ENCODE measurements at places on chromosomes 4 and X.

- DNase-seq: no peak
Observed at GRCh38 chr4:102809691-102810090, 17.7 kb downstream of the UBE2D3 start.

DNA sequence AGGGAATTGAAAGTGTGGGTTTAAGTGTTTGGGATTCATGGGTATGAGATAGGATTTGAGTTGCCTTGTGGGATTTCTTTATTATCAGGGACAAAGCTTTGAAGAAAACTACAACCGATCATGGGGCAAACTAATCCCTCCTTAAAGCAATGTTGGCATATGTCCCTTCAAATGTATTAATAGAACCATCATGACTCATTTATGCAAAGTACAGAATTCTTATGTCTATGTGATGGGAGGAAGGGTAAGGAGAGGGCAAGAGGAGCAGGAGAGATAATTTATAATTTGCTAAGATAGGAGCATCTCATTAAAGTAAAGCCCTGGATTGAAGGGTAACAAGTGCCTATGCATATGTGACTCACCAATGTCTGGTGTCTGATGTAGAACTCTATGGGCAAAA is 94.2 kb downstream of the PHEX start:
- no peak for DNase-seq

GRCh38 chrX:43940816-43941474 is 32.2 kb downstream of the NDP start:
- no peak for DNase-seq

GRCh38 chr4:72110886-72111285 is 79.1 kb downstream of the NPFFR2 start:
- DNase-seq: no peak

- no peak for DNase-seq
Observed at GRCh38 chr4:169823685-169824084, 65.9 kb upstream of the HPF1 start.

GRCh38 chr4:18480928-18481327 is 459.4 kb upstream of the LCORL start:
- DNase-seq: no peak
